Ovary (tissue), 10 donors: ENCODE measurements at places on chromosomes 5 and 9. TPM values are rescaled to one million over a fixed set of nuclear protein-coding genes. Genes with fewer than 3 reads are reported as not detected.

- DNase-seq, result no peak
Measured at GRCh38 chr5:57181154-57181553, 7.3 kb downstream of the GPBP1 start.

- DNase-seq, result no peak
Measured at GRCh38 chr5:135880278-135880677, 15.4 kb downstream of the IL9 start.

- no peak for DNase-seq
Measured at GRCh38 chr9:68932458-68932857, 81.5 kb downstream of the PRKACG start.

- no peak for DNase-seq
Measured at GRCh38 chr9:113425072-113425471, 14.5 kb downstream of the C9orf43 start.

DNA sequence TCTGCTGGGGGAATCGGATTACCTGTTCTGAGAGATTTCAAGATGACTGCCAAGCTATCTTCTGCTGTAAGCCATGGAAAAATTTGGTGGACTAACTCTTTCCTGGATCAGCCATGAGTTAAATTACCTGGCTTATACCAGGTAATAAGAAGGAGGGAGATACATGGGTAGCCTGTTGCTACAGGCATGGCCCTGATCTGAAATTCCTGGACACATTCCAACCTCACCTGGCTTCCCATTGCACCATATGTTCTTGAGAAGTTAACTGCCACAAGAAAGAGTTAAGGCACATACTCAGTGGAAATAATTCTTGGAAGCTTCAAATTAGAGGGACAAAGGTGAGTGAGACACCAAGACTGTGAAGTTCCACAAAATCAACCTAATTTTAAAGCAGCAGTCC is 371.3 kb downstream of the ACTL7B start:
- DNase-seq, result no peak

Gene KLF4
- total RNA-seq, result 29.2 TPM

Gene ANKRD20A1
- total RNA-seq, result 0.34 TPM
